ENCODE measurements at places on chromosomes 11 and 22.

DNA sequence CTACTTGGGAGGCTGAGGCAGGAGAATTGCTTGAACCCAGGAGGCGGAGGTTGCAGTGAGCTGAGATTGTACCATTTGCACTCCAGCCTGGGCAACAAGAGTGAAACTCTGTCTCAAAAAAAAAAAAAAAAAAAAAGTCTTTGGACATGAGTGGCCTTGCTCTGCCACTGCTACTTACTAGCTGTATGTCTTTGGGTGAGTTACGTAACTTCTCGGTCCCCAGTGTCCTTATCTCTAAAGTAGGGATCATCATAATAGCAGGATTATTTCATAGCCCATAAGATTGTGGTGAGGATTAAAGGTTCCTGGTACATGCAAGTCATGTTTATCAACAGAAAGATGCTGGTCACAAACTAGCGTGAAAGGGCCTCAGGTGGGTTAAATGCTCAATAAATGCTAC lies 53.9 kb upstream of the HEPHL1 start:
- DNase-seq = no peak

- DNase-seq = no peak
Observed at GRCh38 chr11:8914661-8915018, 3.7 kb downstream of the AKIP1 start.

- DNase-seq = peak; percentile 92
Observed at GRCh38 chr11:33736148-33736812, at the start of gene CD59. Gene CD59 (minus strand): TSS chr11:33736423. CDS start chr11:33722445, 13,978 bp downstream.

DNA sequence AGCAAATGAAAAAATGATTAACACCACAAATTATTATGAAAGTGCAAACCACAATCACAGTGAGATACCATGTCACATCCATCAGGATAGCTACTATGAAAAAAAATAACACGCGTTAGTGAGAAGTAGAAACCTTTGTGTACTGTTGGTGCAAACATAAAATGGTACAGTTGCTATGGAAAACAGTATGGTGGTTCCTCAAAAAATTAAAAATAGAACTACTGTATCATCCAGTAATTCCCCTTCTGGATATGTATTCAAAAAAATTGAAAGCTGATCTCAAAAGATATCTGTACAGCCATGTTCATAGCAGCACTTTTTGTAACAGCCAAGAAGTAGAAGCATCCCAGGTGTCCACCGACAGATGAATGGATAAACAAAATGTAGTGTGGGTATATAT lies 43.4 kb downstream of the CCDC81 start:
- DNase-seq = no peak

DNA sequence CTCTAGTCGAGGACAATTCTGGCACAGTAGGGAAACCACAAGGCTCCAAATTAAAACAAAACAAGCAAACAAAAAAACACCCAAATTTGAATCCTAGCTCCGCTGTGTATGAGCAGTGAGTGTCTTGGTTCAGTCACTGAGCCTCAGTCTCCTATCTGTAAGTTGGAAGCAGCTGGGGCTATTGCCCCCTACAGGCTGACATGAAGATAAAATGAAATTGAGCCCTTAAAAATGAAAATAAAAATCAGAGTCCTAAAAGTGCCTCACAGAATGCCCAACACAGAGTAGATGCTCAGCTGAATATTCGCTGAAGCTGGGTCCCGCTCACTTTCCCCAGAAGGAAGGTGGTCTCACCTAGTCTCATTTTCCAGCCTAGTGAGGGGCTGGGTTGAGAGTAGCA lies 65.2 kb downstream of the PDE2A start:
- DNase-seq = no peak

- DNase-seq = no peak
Observed at GRCh38 chr22:40441761-40442390, 71.5 kb downstream of the SGSM3 start.

- DNase-seq = peak; percentile 45
Observed at GRCh38 chr11:85826116-85826855, 15.3 kb upstream of the SYTL2 start.

GRCh38 chr22:46069521-46070214 lies 80.7 kb upstream of the PPARA start:
- DNase-seq = peak; percentile 66

DNA sequence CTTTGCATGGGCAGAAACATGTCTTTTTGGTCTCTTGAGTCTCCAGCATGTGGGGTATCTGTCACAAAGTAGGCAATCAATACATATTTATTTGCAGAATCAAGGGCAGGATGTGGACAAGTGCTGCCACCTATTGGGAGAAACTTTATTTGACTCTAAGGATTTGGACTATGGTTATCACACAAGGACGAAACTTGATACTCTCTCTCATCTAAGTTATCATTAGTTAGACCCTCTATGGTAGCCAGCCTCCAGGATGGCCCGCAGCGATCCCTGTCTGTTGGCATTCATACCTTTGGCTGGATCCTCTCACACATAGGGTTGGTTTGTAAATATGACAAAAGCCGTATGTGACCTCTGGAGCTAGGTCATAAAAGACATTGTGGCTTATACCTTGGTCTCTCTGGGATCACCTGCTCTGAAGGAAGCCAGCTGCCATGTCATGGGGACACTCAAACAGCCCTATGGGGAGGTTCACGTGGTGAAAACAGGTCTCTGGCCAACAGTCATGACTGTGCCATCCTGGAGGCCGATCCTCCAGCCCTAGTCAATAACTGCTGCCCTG lies 1.1 kb upstream of the FBXO7 start:
- DNase-seq = peak; percentile 57

DNA sequence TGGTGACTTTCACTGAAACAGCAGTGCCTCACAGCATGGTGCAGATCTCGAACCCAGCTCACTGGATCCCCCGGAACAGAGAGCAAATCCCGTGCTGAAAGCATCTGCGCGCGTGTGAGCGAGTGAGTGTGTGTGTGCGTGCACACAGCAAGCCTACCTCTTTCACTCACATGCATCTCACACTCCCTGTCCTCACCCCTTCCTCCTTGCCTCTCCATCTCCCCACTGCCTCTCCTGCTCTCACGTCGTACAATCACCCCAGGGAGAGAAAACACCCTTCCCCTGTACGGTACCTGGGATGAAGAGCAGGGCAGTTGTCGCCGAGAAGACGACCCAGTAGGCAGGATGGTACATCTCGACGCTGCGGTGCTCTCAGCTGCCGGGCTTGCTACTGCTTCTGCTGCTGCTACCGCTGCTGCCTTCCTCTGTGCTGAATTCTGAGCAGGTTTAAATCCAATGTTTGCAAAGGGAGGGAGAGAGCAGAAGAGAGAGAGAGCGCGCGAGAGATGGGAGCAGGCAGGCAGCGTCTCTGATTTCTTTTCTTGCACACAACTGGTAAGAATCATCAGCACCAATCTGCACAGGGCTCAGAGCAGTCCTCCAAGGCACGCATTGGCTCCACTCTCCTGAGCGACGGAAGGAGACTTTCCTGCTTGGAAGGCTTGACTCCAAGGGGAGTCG lies at the start of gene OPCML:
TSS of gene OPCML (minus strand) at position 531 of the 681 bp plus-strand sequence.
- no peak for DNase-seq

GRCh38 chr11:86346513-86346912 lies 28.2 kb upstream of the CCDC81 start:
- DNase-seq = no peak

DNA sequence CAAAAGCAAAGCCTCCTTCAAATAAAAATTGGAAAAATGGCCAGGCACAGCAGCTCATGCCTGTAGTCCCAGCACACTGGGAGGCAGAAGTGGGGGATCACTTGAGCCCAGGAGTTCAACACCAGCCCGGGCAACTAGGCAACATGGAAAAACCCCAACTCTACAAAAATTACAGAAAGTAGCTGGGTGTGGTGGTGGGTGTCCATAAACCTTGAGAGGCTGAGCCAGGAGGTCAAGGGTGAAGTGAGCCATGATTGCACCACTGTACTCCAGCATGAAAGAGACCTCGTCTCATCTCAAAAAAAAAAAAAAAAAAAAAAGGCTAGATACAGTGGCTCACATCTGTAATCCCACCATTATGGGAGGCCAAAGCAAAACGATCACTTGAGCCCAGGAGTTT lies 22.3 kb downstream of the DDX6 start:
- DNase-seq = no peak

- no peak for DNase-seq
Observed at GRCh38 chr11:111387363-111387762, 8.3 kb upstream of the POU2AF1 start.

DNA sequence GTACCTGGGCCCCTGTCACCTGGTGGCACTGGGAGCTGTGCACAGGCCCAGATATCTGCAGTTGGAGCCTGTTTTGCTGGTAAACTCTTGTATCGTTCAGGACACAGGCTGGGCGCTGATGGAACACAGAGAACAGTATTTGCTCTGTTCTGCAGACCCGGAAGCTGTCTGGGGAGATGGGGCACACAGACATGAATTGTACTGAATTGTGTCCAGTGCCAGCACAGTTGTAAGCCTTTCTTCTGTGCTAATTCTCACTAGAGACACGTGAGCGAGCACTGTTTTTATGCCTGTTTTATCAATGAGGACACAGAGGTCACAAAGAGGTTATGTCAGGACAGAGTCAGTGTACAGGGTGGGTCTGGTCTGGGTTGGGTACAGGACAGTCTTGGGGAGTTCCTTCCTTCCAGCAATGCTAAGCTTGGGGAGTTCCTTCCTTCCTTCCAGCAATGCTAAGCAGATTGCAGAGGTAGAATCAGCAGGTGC lies 24.4 kb upstream of the ACR start:
- no peak for DNase-seq

DNA sequence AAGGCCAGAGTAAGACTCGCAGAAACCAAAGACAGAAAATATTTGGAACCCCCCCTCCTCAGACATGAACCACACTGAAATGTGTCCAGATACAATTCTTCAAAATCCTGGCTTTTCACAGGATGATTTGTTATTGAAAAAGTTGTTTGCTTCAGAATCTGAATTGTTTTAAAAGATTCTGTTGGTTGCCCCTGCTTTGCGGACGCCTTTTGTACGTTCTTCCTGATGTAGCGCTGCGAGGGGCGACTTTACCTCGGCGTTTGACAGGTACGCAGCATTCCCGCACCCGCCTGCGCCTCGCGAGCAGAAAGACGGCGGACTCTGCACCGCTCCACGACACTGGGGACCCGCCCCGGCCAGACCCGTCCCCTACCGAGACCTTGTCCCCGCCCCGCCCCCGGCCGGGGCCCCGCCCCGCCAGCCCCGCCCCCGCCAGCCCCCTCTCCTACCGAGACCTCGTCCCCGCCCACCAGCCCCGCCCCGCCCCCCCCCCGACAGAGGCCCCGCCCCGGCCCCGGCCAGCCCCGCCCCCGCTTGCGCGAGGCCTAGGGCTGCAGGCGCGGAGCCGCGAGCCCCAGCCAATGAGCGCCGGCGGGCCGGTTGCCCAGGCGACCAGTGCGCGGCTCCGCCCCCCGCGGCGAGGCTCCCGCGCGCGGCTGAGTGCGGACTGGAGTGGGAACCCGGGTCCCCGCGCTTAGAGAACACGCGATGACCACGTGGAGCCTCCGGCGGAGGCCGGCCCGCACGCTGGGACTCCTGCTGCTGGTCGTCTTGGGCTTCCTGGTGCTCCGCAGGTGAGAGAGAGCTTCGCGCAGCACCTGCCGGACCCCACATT lies at the start of gene GLB1L2:
TSS of gene GLB1L2 (plus strand) at position 635 of the 835 bp plus-strand sequence. CDS start at position 709, 74 bp downstream.
- peak; percentile 86 for DNase-seq

Measured in activated T-cell treated with anti-CD3 and anti-CD28 coated beads, Interleukin-2, amount 50 U/mL, for 48 hours (primary cell).